ENCODE measurements at places on chromosomes 6 and 20.

DNA sequence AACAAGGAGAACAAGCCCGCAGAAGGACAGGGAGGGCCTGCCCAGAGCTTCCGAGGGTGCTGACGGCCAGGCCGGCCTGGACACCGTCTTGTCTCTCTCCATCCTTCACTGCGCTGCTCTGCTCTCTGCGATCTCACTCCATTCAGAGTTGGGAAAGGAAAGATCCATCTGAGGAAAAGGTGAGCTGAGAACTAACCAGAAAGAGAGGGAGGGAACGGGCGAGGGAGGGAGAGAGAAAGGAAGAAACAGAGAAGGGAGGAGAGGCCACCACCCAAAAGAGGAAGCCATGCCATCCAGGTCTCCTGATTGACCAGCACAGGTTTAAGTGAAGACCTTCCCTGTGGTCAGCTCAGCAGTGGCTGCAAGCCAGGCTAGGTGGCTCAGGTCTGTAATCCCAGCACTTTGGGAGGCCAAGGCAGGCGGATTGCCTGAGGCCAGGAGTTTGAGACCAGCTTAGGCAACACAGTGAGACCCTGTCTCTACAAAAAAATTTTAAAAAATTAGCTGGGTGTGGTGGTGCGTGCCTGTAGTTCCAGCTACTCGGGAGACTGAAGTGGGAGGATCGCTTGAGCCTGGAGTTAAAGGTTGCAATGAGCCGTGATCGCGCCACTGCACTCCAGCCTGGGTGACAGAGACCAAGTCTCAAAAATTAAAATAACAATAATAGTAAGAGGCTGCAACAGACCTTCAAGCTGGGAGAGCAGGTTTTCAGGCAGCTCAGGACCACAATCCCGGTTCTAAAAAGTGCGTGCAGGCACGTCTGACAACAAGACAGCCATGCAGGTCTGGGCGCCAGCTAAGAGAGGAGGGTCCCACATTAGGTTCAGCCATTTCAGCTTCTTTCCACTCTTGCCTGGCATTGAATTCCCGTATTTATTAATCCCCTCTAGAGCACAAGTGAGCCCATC lies 34.2 kb upstream of the DLGAP4 start:
- DNase-seq: no peak

- DNase-seq: no peak
Measured at GRCh38 chr6:154476494-154476893, 34.0 kb downstream of the CNKSR3 start.

DNA sequence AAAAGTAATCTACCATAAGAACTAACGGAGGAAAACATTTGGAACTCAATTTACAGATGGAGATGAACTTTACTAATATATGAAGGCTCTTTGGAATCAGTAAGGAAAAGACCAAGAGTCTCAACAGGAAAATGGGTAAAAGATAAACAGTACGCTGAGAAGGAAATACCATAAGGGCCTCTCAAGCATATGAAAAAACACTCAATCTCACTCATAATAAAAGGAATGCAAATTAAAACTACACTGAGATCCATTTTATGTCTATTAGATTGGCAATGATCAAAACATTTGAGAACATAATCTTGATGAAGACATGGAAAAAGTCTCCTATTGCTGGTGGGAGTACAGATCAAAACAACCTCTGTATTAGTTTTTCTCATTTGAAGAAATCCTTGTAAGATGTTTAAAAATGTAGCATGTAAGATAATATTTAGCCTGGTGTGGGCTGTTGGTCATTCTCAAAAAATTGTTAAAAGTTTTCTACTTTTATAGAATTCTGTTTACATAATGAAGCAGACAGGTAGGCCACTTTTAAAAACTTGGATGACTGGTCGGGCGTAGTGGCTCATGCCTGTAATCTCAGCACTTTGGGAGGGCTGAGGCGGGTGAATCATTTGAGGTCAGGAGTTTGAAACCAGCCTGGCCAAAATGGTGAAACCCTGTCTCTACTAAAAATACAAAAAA lies 14.5 kb downstream of the REV3L start:
- peak; percentile 57 for DNase-seq

GRCh38 chr6:75794954-75795739 lies 46.1 kb downstream of the MYO6 start:
- no peak for DNase-seq

- no peak for DNase-seq
Measured at GRCh38 chr6:27891320-27891875, 20.8 kb downstream of the OR2B2 start.

GRCh38 chr6:93423542-93423941 lies 4.2 kb upstream of the EPHA7 start:
- DNase-seq: peak; percentile 31

DNA sequence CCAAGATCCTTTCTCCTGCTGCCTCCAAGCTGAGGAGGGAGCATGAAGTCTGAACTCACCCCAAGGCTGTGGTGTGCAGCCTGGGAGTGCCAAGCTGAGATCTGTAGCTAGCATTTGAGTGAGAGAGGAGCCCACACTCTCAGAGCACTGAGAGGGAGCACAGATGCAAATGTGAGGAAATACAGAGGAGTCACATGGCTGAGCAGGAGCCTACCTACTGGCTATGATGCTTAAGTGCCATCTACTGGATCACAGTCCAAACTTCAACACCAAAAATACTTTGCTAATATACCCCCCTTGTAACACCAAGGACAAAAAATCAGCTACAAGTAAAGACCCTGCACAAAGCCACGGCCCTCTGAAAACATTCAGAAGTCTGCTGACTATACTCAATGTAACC lies 94.4 kb upstream of the IMPG1 start:
- no peak for DNase-seq

- no peak for DNase-seq
Measured at GRCh38 chr6:43091020-43091419, 14.9 kb downstream of the PTK7 start.

DNA sequence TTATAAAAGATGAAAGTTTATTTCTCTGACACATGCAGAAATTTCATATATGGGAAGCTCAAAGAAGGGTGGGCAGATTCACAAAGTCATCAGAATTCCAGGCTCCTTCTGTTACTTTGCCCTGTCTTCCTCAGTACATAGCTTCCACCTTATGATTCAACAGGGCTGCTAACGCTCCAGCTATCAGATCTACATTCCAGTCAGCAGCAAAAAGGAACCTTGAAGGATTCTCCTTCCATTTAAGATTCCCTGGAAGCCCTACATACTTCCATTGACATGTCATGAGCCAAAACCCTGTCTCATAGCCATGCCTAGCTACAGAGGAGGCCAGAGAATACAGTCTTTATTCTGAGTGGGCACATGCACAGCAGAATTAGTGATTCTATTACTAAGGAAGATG lies 103.3 kb downstream of the NCR2 start:
- no peak for DNase-seq

DNA sequence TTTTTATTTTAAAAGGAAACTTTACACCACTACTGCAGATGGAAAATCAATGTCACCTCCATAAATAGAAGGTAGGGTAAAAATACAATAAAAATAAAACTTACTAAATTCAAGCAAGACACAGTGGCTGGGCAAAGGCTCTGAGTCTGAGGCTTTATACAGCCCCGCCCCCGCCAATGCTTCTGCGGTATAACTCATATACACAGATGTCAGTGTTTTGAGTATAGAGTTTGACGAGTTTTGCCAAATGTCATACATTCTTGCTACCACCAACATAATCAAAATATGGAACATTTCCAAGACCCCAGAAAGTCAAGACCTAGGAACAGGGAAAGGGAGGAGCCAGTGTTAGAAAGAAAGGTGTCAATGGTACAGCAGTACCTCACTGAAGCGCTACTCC lies 12.8 kb downstream of the NFATC2 start:
- DNase-seq: peak; percentile 88

- DNase-seq: no peak
Measured at GRCh38 chr6:119501798-119502483, 152.4 kb upstream of the MAN1A1 start.

DNA sequence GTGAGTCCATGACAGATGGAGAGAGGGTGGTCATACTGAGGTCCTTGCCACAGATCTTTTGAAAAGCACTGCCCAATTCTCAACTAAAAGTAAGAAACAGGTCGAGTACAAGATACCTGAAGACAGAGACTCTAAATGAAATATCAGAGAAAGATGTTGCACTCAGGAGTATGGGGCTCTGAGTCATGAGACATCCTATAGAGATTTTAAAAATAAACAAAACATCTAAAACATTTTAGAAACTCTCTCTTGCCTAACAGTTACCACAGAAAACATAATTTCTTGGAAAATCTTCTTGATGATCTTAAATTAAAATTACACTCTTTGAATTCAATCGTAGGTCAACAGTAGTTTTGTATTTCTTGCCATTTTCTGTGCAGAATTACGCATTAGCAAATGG lies 348.9 kb upstream of the MARCKS start:
- no peak for DNase-seq

DNA sequence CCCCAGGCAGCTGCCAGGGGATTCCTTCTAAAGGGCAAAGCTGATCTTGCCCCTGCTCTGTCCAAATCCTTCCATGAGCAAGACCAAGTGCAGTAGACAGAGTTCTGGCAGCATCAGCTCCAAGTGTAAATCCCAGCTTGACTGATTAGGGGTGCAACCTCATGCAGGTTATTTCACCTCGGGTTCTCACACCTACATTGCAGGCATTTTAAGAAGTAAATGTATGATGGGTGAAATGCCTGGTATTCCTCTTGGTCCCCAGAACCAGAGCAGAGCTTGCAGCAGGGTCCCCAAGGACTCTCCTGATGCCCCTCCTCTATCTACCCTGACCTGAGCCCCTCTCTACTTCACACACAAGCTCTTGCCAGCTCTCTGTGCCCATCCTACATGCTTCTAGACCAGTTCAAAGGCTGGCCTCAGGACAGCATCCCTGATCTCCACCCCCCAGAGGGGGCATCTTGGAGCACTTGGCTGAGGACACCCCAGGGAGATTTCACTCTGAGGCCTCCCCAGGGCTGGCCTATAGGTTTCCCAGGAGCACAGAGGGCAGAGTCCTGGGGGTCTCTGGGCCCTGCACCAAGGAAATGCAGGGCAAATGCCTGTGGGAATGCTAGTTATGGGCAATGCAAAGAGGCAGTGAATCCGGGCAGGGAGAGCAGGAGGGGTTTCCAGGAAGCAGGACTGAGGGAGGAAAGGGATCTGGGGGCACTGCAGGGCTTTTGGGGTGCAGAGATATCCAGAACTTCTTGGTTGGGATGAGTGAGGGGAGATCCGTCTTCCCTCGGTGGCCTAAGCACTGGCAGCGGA lies 1.0 kb downstream of the LZTS3 start:
- DNase-seq: no peak

- no peak for DNase-seq
Measured at GRCh38 chr20:2254333-2254732, 41.5 kb upstream of the TGM3 start.

DNA sequence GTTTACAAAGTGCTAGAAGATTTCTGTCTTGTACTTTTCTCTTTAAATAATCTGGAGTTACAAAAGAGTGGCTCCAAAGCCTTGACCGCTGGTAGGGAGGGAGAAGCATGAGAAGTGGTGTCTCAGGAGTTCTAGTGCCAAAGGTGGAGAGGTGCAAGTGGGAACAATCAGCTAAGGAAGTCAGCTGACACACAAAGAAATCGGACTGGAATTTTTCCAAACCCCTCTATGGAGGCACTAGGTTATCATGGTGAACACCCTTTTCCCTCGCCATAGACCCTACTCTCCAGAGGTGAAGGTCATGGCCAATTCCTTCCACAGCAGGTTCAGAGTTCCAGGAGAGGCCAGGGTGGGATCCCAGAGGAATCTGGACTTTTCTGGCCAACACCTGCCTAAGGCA lies 14.8 kb downstream of the PLAGL2 start:
- DNase-seq: no peak

GRCh38 chr6:35728683-35729678 lies 7.9 kb upstream of the ARMC12 start:
- DNase-seq: peak; percentile 61

DNA sequence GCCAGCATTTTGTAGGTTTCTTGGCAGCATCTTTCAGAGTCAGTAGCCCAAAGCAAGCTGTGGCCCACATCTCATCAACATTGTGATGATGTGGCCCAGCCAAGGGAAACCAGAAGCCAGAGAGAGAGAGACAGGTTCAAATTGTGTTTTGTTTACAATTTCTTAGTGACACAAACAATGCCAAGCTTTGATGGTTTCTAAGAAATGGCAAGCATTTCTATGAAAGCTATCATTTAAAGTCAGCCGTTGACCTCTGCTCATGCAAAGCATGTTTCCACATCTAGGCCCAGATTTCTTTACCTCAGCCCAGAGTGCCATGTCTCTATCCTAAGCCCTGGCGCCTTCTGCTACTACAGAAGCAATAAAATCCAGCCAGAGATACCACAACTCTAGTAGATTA lies 32.9 kb downstream of the GCM1 start:
- DNase-seq: no peak

GRCh38 chr6:62039605-62040004 lies 246.4 kb downstream of the KHDRBS2 start:
- no peak for DNase-seq

DNA sequence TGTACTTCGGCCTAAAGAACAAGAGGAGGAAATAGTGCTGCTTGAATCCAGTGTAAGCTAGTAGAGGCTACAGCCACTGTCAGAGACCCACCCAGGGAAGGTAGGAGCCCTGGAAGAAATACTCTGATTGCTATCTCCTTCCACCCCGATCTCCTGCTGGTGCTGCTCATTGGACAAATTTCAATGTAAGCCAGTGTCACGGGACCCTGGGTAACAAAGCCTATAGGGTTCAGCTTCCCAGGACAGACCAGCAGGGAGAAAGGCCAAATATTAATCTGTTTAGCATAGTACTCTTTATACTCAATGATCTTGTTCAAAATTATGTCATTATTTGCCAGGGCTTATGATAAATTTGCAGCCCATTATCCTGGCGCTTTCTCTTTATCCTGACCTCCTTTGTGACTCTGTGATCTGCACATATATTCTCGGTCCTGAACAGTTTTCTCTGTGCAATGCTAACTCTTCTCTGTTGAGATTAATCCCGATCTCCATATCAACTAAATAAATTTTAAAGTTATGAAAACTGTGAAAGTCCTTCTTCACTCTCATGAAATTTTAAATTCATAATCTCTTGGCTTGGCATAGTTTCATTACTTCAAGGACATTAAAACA lies 218.8 kb upstream of the PREP start:
- no peak for DNase-seq

GRCh38 chr6:119325559-119326265 lies 23.8 kb downstream of the MAN1A1 start:
- no peak for DNase-seq

DNA sequence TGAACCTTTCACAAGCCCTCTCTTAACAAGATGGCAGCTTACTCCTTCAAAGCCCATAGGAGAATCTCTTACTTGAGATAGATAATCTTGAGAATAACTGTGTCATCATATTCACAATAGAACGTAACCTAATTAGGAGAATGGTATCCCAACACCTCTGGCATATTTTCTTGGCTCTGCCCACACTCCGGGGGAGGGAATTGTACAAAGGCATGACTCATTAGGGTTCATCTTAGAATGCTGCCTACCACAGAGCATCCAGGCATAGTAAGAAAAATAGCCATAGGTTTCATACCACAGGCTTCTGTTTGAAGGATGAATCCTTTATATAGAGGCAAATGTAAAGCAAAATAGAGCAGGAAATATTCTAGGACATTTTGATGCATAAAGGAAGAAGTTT lies 1100.6 kb upstream of the CITED2 start:
- no peak for DNase-seq

- DNase-seq: no peak
Measured at GRCh38 chr6:64861039-64861651, 845.9 kb downstream of the EYS start.

- no peak for DNase-seq
Measured at GRCh38 chr6:132268209-132268608, 133.1 kb downstream of the MOXD1 start.
